Naive B cell (primary cell): ENCODE measurements at places on chromosomes 13 and 19. TPM values are rescaled to one million over a fixed set of nuclear protein-coding genes. Genes with fewer than 3 reads are reported as not detected.

DNA sequence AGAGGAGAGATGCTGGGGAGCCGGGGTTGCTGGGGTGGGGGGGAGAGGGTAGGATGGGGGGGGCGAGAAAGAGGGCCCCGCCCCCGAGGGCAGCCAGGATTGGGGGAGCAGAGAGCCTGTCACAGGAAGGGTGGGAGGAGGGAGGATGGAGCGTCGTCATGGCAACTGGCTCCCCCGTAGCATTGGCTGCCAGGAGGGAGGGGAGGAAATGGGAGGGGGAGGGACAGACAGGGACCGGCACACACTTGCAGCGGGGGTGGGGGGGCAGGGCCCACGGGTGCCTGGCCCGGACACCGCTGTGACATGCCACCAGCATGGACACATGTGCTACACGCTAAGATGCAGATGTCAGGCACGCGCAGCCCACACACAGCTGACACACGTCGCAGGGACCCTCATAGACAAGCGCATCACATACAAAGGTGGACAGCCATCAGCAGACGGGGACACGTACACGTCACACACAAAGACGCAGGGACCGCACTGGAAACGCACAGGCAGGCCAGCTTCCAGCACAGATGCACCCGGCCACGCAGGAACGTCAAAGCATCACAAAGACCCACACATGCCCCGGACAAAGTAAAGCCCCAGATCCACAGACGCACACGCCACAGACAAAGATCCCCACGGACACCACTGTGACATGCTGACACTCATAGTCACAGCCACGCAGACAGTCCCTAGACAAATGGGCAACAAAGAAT is at the start of gene LMTK3:
Gene LMTK3, minus strand, starts transcription at position 36 of the 704 bp plus-strand sequence. CDS start 259 bp downstream, outside the sequence.
- H3K27ac ChIP-seq = no peak within 1 kb of the TSS
- no peak for DNase-seq
- no peaks in the 10 kb centered on the region for H3K36me3 ChIP-seq

DNA sequence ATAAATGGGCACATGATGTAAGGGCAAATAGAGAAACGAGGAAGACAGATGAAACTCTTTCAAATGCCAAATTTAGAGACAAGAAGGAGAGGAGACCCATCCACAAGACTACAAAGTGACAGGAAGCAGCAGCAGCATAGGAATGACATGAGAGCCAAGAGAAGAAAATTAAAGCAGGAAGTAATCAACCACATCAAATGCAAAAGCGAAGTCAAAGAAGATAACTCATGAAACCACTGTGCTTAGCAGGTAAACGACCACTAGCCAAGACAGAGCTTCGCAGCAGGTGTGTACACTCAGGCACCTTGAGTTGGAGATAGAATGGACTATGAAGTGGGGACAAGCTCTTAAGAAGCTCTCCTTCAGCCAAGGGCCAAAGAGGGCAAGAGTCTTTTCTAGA is 64.1 kb downstream of the KLF12 start:
- peaks cover 66% of the 10 kb centered on the region for H3K4me1 ChIP-seq
- no peak for DNase-seq
- no peaks in the 10 kb centered on the region for H3K36me3 ChIP-seq
- H3K27ac ChIP-seq = peak overlapping the region; percentile 0

DNA sequence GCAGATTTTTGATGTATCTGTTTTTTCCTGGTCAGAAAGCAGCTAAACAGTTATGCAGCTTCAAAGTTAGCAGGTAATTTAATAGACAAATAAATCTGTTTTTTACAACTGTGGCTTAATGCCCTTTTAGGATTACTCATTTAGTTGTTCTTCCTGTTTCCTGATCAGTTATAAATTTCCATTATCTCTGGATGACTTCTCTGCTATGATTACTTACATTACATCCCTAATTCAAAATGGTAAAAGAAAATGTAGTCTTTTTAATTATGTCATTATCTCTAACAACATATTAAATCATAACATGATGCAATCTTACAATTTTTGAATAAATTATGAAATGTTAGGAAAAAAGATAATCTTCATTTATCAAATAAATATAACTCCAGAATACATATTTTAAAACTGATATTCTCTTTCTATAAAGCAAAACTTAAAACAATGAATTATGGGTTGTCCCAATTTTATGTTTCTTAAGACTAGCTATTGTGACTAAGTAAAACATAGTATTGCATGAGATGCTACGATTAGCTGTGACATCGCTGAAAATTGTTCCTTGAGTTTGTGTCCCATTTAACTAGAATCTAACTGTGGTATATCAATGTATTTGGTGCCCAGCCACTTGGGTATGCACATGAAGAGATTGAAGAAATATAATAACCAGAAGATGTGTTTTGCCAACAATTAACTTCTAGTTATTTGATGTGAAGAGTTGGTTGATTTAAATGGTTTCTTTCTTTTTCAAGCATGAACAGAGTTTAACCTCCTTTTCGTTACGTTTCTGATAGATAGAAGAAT is 605.3 kb upstream of the SPRY2 start:
- no peak overlapping the region for H3K4me3 ChIP-seq
- H3K27ac ChIP-seq = no peak overlapping the region
- no peak for DNase-seq
- H3K27me3 ChIP-seq = no peaks in the 10 kb centered on the region
- H3K36me3 ChIP-seq = no peaks in the 10 kb centered on the region
- no peaks in the 10 kb centered on the region for H3K4me1 ChIP-seq

GRCh38 chr19:54262066-54262465 is 5.0 kb upstream of the LILRB5 start:
- H3K36me3 ChIP-seq = no peaks in the 10 kb centered on the region
- peaks cover 8% of the 10 kb centered on the region for H3K4me1 ChIP-seq
- H3K27me3 ChIP-seq = peaks cover 51% of the 10 kb centered on the region
- no peak overlapping the region for H3K4me3 ChIP-seq

DNA sequence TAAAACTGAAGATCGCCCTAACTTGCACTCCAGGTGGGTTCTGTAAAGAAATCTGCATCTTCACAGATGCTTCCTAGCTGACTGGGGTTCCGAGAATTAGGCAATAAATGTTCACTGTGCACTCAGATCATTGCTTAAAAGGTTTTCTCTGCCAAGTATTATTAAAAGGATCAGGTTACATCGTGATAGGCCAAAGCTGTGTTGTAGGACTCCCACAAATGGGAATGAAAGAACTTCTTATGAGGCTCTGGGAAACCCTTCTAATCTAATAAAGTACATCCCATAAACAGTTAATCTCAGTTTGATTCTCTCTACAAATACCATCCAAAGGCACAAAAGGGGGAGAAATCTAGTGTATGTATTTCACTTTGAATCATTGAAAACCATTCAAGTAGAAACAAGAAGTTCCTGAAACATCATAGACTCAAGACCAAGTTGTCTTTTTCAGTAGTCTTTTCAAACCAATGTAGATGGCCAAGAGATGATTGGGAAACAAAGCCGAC is 7.1 kb upstream of the POU4F1 start:
- H3K27me3 ChIP-seq = peaks cover 52% of the 10 kb centered on the region
- H3K27ac ChIP-seq = no peak overlapping the region
- peaks cover 22% of the 10 kb centered on the region for H3K36me3 ChIP-seq
- peaks cover 23% of the 10 kb centered on the region for H3K4me1 ChIP-seq
- H3K4me3 ChIP-seq = no peak overlapping the region

LAIR1 gene
- polyA plus RNA-seq = 155 TPM

CACNG7 gene
- polyA plus RNA-seq = not detected
